Stimulated activated CD4-positive, alpha-beta T cell treated with anti-CD3 and anti-CD28 coated beads, TNF-alpha, amount 100 ng/mL, for 24 hours (primary cell): ENCODE measurements at places on chromosomes 1 and 21.

DNA sequence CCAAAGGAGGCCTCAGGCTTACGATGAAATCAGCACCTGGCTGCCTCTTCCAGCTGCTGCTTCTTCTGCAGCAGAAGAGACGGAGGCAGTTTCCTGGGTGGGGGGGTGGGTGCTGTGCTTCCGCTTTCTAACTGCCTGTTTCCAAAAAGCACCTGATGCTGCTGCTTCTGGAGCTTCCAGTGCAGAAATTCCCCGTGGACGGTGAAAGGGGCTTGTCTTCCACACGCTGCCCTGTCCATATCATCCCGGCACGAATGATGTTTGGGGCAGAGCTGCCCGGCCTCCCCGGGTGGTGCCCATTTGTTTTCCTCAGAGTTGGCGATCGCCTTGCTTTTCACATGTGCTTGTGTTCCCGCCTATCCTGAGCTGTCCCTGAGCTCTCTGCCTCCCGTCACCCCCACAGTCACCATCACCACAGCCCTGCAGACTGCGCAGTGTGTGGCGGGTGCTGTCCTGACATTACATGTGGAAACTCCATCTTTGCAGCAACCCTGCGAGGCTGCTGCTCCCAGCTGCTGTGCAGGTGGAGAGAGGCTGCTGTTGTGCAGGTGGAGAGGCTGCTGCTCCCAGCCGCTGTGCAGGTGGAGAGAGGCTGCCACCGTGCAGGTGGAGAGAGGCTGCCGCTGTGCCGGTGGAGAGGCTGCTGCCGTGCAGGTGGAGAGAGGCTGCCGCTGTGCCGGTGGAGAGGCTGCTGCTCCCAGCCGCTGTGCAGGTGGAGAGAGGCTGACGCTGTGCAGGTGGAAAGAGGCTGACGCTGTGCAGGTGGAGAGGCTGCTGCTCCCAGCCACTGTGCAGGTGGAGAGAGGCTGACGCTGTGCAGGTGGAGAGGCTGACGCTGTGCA is 1.8 kb downstream of the TTLL10 start:
- no peak for DNase-seq

- no peak for DNase-seq
Observed at GRCh38 chr1:167483790-167484189, 34.5 kb downstream of the CD247 start.

- no peak for DNase-seq
Observed at GRCh38 chr1:101145449-101145820, 91.4 kb upstream of the S1PR1 start.

DNA sequence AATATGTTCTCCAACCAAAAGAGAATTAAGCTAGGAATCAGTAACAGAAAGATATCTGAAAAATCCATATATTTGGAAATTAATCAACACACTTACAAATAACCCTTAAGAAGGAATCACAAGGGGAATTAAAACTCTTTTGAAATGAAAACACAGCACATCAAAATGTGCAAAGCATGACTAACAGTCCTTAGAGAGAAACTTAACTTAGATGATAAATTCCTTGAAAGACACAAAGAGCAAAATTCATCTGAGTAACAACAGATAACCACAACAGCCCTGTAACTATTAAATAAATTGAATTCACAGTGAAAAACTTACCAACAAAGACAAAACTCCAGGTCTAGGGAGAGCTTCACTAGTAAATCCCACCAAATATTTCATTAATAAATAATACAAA is 283.8 kb downstream of the SDCCAG8 start:
- DNase-seq: no peak

DNA sequence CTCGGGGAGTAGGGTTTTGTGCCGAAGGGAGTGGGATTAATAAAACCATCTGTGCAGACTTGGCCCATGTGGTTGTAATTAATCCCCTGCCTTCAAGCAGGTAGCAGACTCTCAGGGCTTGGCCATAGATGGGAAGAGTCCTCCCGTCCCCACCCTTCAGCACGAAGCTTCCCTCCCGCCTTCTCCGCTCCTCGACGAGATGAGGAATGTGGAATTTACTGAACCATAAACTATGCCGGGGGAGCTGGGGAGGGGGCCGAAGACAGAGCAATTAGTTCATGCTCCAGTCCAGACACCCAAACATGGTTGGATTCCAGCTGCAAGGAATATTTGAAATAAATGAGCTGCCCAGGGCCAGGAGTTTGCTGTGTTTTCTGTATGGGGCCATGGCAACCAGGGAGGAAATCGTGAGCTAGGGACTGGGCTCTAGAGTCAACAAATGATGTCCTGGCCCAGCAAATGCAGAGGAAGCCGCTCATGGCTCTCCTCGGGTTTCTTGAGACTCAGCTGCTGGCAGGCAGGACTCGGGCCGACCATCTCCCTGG is 78.8 kb downstream of the SPSB1 start:
- no peak for DNase-seq

DNA sequence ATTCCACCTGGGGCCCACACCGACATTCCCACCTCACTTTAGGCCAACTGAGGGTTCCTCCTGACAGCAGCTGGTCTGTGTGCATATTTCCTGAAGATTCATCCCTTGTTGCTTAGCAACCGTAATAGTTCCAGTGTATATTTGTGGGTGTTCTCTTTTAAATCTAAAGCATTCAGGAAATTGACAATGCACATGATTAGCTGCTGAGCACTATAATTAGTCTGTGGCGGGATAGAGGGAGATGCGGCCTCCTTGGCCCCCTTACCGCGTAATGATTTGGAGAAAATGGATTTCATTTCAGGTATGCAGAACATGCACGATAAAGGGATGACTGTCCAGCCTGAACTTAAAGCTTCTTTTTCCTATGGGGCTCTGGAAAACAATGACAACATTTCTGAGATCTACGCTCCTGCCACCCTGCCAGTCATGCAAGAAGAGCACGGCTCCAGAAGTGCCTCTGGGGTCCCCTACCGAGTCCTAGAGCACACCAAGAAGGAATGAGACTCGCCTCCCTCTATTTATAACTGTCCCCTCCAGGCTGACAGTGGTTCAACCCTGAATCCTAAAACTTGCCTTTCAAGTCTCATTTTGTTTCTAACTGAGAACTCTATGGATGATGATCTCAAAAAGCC is 33.8 kb upstream of the RCAN3 start:
- no peak for DNase-seq

GRCh38 chr1:234710381-234710780 is 100.4 kb upstream of the IRF2BP2 start:
- no peak for DNase-seq

DNA sequence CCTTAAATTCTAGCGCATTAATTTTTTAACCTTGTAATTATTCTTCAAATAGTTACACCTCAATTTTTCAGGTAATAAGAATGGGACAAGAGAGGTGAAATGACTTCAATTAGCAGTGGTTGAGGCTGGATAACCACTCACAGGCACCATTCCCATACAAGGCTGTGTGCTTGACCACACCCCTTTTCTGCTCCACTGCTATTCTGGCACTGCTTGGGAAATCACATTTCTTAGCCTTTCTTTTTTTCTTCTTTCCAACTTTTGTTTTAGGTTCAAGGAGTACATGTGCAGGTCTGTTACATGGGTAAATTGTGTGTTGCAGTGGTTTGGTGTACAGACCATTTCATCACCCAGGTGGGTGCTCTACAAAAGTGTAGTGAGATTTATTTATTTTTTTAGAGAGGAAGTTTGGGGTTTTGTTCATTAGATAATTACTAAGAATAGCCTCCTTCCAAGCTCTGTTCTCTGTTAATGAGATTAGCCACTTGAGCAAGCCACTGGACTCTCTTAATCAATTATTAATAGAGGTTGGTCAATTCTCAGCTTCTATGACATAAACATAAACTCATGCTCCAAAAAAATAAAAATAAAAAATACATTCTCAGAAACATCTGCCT is 14.4 kb downstream of the ILDR2 start:
- DNase-seq: no peak

DNA sequence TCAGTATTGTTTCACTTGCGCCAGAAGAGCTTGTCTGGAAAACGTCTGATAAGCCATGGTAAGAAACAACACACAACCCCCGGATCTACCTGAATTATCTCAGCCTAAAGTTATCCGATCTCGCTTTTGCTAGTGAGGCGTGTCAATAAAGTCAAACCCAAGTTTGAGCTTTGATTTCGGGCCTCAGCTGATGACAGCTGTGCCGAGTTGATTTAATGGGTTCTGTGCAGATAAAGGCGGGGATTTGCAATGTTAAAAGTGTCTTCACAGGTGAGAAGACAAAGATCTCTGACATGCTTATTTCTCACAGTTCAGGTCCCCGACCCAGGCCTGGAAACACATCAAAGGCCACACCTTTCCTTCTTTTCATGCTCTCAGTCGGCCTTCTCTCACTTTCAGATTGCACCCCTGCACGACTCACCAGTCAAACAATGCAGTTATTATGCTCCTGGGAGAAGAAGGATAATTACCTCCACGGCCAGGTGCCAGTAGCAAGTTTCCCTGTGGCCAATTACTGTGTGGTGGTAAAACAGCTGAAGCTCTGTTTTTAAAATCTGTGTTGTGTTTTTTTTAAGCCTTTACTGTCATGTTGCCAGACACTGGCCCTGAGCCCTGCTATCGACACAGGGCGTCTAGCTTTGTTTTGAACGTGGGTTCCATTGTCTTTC is 245.3 kb upstream of the RUNX1 start:
- DNase-seq: no peak

- no peak for DNase-seq
Observed at GRCh38 chr1:199859491-199859933, 168.0 kb upstream of the NR5A2 start.

DNA sequence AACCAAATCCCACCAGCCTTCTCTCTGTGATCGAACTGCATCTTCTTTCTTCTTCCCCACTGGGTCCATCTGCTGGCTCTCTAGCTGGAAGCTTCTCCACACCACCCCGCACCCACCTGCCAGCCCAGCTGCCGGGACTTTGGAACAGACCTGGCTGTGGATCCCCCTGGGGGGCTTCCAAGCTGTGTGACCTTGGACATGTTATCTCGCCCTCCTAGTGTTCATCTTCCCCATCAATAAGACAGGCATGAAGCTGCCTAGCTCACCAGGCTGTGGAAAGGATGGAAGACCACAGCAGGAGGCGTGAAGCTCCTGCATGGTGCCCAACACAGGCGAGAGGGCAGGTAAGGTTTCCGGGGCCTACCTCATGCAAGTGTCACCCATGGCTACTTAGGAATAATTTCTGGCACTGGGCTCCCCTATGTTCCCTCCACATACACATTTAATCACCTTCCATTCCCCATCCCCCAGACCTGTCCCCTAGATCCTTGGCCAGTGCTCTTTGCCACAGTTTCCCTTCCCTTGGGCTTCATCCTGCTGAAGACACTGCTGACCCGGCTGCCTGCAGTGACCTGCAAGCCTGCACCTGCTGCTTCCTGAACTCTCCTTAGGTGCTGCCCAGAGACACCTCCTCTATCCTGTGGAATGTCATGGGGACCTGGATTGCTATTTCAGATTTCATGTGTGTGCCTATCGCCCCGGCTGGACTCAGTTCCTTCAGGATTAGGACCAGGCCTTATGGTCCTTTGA is 13.2 kb upstream of the C2CD2 start:
- DNase-seq: no peak

GRCh38 chr1:219506473-219506899 is 106.4 kb downstream of the ZC3H11B start:
- DNase-seq: no peak

DNA sequence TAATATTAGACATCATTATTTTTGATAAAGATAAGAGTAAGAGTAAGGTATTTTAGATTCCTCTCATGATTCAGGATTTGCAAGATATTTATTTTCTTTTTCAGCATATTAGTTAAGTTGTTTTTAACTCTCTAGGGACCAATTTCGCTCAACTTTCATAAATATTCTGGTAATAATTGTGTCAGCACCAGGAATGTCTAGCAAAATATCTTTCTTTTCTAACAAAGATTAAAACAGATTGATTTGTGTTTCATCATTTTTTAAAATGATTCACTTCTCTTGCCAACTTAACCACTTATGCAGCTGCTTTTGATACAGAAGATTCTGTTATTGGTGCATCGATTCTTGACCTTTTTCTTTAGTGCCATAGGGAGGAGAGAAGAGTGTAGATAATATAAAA is 172.8 kb upstream of the PTGFR start:
- DNase-seq: no peak

GRCh38 chr1:96553811-96554210 is 167.8 kb upstream of the PTBP2 start:
- no peak for DNase-seq

- no peak for DNase-seq
Observed at GRCh38 chr21:34927992-34928391, 121.1 kb downstream of the RUNX1 start.

GRCh38 chr1:33312413-33312749 is 8.5 kb downstream of the A3GALT2 start:
- DNase-seq: no peak

GRCh38 chr1:218351391-218352074 is 6.4 kb downstream of the TGFB2 start:
- no peak for DNase-seq

DNA sequence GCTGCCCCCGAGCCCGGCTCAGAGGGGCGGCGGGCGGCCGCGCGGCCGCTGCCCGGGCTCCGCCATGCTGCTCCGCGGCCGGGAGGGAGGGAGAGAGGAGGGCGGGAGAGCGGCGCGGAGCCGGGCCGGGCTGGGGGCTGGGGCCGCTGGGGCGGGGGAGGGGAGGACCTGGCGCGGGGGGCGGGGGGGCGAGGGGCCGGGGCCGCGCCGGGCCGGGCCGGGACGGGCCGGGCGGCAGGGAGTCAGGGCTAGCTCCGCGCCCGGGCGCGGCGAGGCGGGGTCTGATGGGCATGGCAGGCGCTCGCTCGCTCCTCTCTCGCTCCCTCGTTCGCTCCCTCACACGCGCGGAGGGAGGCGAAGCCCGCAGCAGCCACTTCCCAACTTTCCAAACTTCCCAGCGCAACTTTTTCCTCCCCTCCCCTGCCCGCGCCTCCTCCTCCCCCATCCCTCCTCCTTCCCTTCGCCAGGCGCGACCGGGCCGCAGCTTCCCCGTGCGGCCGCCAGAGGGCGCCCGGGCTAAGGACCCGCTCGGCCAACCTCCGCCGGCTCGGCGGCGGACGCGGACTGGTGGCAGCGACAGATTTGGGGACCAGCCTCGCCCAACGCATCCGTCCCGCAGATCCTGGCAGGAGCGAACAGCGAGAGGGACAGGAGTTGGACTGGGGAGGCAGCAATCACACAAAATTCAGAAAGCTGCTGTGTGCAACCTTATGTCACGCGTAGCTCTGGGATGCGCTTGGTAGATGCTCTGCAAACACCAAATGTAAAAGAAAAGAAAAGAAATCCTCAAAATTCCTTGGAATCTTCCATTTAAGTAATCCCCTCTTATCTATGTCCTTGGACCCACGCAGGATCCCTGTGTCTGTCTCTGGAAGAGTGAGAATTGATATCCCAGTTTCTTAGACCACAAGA is at the start of gene TRABD2B:
Gene TRABD2B (minus strand): TSS at position 97 of the 912 bp plus-strand sequence.
- peak; percentile 58 for DNase-seq

- DNase-seq: peak; percentile 45
Observed at GRCh38 chr1:52636721-52637695, 4.0 kb downstream of the SHISAL2A start.
